T-helper 9 cell (primary cell): ENCODE measurements at places on chromosomes 7 and 10.

DNA sequence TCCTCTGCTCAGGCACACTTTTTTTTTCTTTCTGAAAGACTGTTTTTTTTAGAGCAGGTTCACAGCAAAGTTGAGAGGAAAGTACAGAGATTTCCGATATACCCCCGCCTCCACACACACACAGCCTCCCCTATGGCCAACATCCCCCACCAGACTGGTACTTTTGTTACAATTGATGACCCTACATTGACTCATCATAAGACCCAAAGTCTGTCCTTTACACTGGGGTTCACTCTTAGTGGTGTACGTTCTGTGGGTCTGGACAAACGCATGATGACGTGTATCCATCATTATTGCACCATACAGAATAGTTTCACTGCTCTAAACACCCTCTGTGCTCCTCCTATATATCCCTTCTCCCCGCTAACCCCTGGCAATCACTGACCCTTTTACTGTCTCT is 107.7 kb downstream of the RBM20 start:
- no peak for DNase-seq

- DNase-seq: no peak
Measured at GRCh38 chr10:48490946-48491345, 113.9 kb downstream of the ARHGAP22 start.

GRCh38 chr10:21203473-21204107 is 306.5 kb upstream of the NEBL start:
- DNase-seq: no peak

DNA sequence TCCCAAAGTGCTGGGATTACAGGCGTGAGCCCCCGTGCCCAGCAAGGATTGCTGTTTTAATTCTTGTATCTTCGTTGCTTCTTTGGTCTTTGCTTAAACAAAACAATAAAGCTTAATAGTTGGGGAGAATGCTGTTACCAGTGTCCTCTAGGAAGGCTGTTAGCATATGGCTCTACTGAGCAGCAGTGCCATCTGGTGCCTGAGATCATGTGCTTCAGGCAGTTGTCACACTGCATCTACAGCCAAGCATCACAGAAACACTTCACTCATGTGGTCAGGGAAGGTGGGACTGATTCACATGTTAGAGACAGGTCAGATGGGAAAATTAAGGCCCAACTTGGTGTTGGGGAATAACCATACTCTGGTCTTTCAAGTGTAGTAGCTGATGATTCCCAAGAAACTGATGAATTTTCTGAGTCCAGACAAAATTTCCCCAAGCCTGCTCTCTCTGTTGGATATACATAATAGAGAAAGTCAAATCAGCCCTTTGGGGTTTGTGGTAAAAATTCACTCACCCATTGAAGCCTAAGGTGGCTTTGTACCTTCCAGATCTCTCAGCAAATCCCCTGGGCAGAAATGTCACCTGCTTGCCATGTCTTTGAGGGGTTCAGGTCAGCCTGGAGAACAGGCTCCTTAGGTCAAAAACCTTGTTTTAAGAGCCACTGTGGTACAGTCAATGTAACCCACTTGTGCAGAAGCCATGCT is 28.4 kb downstream of the UBE2D4 start:
- DNase-seq: no peak

GRCh38 chr10:30013757-30014156 is 45.6 kb downstream of the JCAD start:
- DNase-seq: no peak

GRCh38 chr7:15954671-15955354 is 268.3 kb upstream of the MEOX2 start:
- no peak for DNase-seq

DNA sequence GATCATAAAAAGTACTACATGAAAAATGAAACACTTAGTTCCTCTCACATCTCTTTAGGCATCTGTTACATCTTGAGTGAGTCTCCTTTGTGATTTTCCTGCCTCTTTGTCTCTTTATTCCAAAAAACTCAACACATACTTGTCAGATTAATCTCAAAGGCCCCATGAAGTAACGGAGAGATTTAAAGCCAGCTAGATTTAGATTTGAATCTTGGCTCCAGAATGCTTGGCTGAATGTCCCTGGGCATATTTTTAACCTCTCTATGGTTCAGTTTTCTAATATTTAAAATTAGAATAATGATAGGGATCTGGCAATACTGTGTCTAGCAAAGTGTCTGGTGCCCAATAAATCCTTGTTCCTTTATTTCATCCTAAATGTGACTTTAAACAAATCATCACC is 140.0 kb downstream of the DGKB start:
- DNase-seq: no peak
